HCT116 (cell line): ENCODE measurements at places on chromosomes 6 and 20. TPM values are rescaled to one million over a fixed set of nuclear protein-coding genes. Genes with fewer than 3 reads are reported as not detected.
A peak's percentile ranks its signal among the peaks of the same experiment; 100 is the strongest.

DNA sequence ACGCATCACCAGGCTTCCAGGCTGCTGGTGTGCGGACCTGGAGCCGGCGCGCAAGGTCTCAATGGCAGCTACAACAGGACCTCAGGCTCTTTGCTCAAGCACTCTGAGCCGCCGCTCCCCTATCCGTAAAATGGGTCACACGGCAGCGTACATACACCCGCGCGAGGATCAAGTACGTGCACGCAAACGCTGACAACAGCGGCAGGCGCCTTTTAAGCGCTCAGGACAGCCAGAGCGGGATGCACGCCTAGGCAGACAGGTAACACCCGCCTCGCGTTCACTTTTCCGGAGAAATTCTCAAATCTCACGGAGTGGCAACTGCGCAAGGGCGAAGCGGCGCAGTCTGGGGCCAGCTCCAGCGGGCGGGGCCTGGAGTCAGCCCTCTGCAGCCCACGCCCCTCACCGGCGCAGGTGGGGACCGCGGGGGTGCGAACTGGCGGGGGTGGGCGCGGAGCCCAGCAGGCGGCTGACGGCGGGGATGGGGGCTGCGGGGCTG, 535 bp downstream of the EXOC2 start:
- DNase-seq, result peak; percentile 33

DNA sequence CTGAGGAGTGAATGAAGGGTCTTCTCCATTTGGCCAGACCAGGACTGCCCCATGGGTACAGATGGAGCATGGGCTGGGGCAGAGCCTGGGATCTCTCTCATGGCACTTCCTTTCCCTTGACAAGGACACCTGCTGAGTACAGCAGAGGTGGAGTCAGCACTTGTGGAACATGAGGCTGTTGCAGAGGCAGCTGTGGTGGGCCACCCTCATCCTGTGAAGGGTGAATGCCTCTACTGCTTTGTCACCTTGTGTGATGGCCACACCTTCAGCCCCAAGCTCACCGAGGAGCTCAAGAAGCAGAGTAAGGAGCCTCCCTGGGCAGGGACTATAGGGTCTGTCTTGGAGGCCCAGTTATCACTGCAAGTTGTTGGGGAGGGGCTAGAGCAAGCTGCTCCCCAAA, 29.6 kb downstream of the GSS start:
- no peak for DNase-seq

The PHF1 gene
- 40.2 TPM for total RNA-seq

- no peak for DNase-seq
Observed at GRCh38 chr20:1805161-1805581, 90.0 kb upstream of the SIRPA start.

DNA sequence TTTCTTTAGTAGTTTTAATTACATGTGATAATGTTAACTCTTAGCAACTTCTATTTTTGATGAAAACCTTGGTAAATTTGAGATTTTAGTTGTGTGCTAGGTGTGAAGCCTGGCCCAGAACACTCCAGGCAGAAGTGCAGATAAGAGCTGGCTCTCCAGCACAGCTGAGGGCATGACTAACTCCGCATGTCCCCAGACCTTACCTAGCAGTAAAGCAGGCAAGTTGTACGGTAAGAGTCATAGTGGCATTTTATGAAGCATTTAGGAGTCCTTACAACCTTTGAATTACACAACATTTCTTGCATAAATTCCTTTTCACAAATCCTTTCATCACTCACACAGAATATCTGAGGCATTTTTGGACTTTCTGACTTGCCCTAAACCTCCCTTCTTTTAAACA, 67.2 kb downstream of the OPRM1 start:
- no peak for DNase-seq
